Myometrial cell (primary cell): ENCODE measurements at places on chromosomes 12 and 14. TPM values are rescaled to one million over a fixed set of nuclear protein-coding genes. Genes with fewer than 3 reads are reported as not detected.

Gene LGR5
- not detected in 2 replicates for total RNA-seq

Gene RDH11
- 167 and 182 TPM in 2 replicates for total RNA-seq

Gene NEMF
- total RNA-seq: 19.6 and 22.7 TPM in 2 replicates

Gene RIMBP2
- not detected in 2 replicates for total RNA-seq

Gene PRKD1
- total RNA-seq: 7.2 and 7.3 TPM in 2 replicates

Gene RPL10L
- not detected in 2 replicates for total RNA-seq

Gene ABCD2
- 0.18 and 0.29 TPM in 2 replicates for total RNA-seq

Gene PPP4R4
- under 0.01 TPM in 1 of 2 replicates, not detected in the other for total RNA-seq

Gene IRAK3
- 4.1 and 4.9 TPM in 2 replicates for total RNA-seq

Gene METTL17
- total RNA-seq: 72.5 and 78.1 TPM in 2 replicates

Gene PTCSC3
- total RNA-seq: not detected in 2 replicates

Gene FAIM2
- total RNA-seq: 0.29 and 0.71 TPM in 2 replicates

Gene BMAL2
- 29.1 and 30.3 TPM in 2 replicates for total RNA-seq

Gene FBLN5
- 145 and 152 TPM in 2 replicates for total RNA-seq

Gene SLC39A5
- total RNA-seq: not detected in 2 replicates

Gene ARMH4
- 0.58 and 0.71 TPM in 2 replicates for total RNA-seq

Gene PGF
- total RNA-seq: 1.2 and 1.6 TPM in 2 replicates
